D721Med (cell line): ENCODE measurements at places on chromosomes 3 and 15.

- DNase-seq = no peak
Measured at GRCh38 chr3:183491923-183492848, 63.3 kb downstream of the KLHL6 start.

DNA sequence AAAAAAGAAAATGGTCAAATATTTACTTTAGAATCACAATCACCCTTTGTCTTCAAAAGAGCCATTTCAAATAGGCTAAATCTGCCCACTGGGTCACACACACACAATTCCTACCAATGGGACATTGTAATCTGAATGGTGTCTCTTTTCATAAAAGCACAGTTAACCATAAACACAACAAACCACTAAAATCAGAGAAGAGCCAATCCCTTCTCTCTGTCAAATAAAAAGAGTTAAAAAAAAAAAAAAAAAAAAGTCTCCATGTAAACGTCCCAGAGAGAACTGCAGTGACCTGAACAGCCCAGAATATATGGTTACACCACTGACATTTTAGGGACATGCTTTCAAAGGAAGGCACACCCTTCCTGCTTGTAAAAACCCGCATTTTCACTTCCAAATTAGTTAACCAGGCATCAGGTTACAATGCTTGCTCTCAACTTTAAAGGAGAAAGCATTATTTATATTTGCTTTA, 63.7 kb downstream of the PRICKLE2 start:
- DNase-seq = no peak

DNA sequence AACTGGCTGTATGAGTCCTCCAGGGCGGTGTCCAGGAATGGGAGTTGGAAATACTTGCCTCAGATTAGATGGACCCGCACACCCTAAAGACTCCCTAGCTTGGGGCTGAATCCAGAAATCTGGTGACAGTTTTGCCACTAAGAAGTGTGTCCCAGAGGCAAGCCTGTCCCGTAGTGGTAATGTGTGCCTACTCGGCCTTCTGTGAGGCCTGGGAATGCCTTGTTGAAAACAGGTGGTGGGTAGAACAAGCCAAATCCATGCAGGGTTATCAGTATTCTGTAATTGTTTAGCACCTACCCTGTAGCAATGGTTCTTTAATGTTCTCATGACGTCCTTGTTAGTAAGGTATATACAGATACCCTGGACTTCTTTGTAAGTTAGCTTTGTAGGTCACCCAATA, 1.6 kb downstream of the C3orf52 start:
- no peak for DNase-seq

GRCh38 chr3:63351159-63352007, 73.3 kb downstream of the SYNPR start:
- no peak for DNase-seq

GRCh38 chr3:22908989-22909507, 294.1 kb upstream of the UBE2E2 start:
- no peak for DNase-seq

DNA sequence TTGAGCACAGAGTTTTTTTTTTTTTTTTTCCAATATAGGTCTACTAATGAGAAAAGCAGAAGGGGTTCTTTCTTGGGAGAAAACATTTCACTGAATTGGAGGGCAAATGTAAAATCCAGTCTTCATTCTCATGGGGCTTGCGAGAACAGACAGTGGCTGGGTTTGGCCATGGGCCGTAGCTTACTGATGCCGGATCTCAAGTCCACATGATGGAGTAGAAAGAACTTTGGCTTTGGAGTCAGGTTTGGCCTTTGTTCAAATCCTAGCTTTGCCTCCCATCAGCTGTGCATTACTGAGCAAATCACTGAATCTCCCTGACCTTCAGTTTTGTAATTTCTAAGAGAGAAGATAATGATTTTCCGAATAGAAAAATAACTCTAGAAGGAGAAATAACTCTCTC, 59.7 kb downstream of the LMCD1 start:
- DNase-seq = no peak

DNA sequence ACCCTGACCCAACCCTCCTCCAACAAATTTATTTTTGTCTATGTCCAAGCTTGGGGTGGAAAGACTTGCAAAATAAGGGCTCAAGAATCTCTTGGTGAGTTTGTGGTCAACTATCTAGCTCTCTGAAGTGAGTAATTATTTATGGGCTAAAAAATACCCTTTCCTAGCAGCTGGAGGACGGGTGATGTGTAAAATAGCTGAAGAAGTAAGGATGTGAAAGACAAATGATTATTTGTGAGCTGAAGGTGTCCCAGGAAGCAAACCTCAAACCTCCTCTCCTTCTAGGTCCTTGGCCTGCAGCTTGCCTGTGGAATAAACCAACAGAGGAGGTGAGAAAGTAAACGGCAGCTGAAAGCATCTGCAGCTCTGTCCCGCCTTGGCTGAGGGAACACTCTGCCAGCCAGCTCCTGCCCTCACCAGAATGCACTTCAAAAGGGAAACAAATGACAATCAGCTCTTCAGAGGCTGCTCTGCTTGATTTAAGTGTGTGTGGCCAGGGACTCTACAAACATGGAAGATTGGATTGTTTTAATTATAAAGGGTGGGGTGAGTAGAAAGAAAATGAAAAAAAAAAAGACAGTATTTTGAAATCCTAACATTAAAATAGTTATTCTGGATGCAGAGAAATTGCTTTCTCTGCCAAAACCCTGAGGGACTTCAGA, 60.3 kb downstream of the TM4SF4 start:
- no peak for DNase-seq

DNA sequence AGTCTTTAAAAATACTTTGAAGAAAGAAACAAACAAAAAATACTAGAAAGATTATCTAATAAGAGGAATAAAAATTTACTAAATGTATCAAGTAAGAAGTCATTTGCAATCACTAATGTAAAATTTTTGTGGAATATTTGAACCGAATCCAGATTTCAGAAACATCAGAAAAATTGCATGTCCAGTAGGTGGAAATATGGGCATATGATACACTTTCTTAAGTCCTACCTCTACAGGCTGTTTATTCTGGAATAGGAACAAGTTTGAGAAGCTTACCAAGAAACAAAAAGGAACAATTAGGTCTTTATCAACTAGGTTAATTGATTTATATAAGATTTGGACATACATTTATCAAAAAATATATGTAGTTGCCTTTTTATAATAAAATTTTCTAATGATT, 292.9 kb upstream of the ROBO1 start:
- no peak for DNase-seq

DNA sequence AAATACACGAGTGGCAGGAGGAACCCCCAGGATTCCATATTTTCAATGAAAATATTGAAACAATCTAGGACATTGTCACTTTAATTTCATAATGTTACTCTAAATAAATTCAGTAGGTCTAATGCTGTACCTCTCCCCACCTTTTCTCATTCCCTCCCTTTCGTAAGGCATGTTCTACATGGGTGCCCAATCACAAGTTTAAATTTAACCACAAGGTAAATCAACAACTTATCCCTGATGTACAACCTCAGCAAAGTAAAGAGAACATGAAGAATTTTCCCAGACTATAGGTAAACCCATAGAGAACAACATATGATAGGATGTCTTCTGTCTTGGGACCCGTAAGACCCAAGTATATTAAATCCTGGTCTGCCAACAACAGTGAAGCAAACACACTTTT, 53.2 kb upstream of the MITF start:
- DNase-seq = no peak

DNA sequence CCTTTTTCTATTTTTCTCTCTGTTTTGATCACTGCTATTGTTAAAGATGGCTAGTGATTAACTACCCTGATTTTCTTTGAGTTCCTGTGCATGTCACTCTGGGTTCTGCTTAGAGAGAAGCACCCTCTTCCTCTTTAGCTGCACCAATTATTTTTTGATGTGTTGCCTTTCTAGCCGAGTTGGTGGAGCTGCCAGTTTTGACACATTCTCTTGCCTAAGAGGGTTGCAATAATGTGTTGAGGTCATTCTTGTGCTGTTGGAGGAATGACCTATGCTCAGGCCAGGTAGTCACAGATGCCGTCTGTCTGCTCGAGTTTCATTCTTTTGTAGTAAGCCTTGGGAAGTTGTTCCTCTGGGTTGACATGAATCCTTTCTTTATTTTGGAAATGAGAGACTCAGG, 84.6 kb upstream of the DPH6 start:
- no peak for DNase-seq

DNA sequence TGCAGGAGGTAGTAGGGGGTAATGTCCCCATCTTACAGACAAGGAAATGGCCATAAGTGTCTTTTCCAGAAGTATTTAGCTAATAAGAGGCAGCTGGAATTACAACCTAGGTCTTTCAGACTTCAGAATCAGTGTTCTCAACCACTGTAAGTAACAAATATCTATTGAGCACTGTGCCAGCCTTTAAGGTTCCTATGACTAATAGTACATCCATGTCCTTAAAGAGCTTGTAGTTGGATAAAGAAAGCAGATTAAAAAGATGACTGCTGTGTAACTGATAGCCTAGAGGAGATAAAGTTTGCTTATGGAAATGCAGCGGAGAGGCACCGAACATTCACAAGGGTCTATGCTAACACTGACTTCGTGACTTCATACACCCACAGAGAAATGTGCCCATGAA, 136.0 kb downstream of the KCNMB2 start:
- no peak for DNase-seq

DNA sequence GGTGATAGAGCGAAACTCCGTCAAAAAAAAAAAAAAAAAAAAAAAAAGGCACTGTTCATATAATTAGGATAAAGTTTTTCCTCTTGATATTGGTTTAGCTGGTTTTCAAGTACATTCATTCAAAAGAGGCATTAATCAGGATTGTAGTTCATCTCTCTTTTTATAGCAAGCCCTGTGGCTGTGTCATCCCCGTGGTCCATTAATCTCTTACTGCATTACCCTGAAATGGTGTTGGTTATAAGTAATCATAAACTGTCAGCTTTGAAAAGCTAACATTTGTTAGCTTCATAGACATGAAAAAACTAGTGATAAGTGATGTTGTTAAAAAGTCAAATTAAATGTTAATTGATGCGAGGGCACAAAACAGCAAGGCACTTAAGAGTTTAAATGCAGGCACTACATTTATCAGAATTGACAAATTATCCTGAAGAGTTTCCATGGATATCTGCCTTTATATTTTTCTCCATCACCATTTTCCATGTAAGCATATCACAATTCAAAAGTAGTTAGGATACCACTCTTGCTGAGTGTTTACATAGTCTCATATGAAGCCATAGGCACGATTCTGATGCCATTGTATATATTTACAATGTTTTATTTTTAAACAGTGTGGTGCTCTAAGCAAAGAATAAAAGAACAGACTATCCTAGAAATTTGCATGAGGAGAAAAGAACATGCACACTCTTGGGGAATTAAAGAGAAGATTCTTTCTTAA, 193.1 kb downstream of the OTOL1 start:
- DNase-seq = no peak

DNA sequence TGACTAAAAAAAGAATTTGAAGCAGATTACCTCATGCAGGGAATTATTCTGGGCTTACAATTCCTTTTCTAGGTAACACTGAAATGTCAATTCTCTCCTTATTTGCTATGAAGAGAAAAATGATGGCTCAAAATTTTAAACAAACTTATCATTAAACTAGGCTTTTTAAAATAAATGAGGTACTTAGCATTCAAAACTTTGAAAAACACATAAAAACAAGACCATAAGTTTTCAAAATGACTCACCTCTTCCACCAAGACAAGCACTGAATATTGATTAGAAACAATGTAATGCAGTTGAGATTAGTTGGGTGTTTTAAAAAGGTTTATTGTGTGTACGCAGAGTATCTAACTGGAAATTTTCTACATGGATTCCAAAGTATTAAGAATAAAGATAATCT, 154.6 kb downstream of the ADAM10 start:
- DNase-seq = no peak

- no peak for DNase-seq
Measured at GRCh38 chr3:45126730-45127129, 19.4 kb downstream of the CDCP1 start.

DNA sequence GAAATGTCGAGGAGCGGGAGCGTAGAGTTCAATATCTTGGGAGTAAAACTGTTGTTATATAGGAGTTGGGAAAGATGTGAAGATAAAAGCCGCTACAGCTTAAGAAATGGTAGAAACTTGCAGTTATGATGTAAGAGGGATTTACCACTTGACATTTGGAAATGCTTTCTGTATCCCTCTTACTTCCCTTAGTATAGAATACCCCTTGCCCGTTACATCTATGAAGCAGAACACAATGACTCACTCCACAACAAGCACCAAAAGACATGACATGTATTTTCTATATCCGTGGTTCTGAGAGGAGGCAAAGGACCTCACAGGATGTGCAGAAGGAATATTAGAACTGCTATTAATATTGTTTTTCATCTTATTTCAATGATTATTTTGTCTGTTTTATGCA, 254.2 kb upstream of the NR2F2 start:
- no peak for DNase-seq

DNA sequence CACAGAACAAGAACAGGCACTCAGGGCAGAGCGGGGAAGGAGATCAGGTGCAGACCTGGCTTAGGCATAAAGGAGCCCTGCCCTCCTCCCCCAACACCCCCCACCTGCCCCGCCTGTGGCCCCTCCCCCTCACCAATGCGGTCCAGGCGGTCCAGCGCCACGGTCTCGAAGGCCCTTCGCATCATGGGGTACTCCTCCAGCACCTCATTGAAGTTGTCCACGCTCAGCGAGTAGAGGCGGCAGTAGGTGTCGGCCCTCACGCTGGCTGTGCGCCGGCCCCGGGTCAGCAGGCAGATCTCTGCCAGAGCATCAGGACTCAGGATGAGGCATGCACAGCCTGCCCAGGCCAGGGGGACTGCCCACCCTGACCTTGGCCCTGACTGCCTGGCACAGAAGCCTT, 44.8 kb downstream of the HCN4 start:
- no peak for DNase-seq

GRCh38 chr3:44554626-44555592, at the start of gene ZKSCAN7:
Gene ZKSCAN7, plus strand, starts transcription at chr3:44555193. Its CDS starts 1,855 bp downstream, at chr3:44557048.
- DNase-seq = no peak
